K562 (cell line): ENCODE measurements at places on chromosomes 6 and 20. TPM values are rescaled to one million over a fixed set of nuclear protein-coding genes. Genes with fewer than 3 reads are reported as not detected.

DNA sequence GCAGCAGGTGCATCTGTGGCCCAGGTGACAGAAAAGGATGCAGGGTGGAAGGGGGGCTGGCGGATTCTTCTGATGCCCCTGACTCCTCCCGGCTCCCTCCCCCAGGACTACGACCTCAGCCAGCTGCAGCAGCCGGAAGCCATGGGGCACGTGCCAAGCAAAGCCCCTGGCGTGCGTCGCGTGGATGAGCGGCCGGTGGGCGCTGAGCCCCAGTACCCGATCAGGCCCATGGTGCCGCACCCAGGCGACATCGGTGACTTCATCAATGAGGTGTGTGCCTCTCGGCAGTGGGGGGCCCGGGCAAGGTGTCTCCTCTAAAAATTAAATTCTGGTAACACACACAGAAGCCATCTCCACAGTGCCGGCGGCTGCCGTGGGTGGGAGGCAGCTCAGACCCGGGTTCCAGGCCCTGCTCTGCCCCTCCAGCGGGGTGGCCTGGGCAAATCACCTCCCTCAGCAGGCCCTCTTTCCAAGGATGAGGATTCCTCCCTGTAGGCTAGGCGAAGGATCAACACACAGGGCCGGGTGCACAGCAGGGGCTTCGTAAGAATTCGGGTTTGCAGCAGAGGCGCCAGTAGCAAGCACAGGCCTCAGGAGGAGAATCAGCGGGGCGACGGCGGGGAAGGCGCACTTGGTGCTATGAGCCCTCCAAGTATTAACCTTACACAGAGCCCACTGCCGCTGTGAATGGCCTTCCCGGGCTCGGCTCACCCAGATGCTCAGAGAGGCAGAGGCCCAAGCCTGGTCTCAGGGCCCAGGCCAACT is 131.5 kb downstream of the TAF4 start:
- DNase-seq: no peak

The OPN5 gene
- not detected in 2 replicates for total RNA-seq

GRCh38 chr6:166446146-166446545 is 63.4 kb upstream of the MPC1 start:
- DNase-seq: no peak

- no peak for DNase-seq
Observed at GRCh38 chr6:142222022-142222421, 75.0 kb downstream of the VTA1 start.

DNA sequence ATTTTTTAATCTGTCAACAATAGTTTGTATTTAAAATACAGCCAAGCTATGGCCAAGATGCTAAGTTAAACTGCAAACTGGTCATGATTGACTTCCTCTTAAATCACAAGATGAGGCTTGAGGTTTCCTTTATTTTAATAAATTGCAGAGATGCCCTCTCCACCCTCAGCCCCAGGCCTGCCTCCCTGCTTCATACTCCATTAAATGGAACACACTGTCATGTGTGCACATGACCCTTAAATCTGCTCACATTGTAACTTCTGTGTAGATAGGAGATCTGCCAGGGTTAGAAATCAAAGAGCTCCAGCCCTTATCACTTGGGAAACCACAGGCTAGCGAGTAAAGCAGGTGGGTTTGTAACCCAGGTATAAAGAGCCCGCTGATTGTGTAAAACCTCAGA is 20.8 kb downstream of the DUSP22 start:
- no peak for DNase-seq

DNA sequence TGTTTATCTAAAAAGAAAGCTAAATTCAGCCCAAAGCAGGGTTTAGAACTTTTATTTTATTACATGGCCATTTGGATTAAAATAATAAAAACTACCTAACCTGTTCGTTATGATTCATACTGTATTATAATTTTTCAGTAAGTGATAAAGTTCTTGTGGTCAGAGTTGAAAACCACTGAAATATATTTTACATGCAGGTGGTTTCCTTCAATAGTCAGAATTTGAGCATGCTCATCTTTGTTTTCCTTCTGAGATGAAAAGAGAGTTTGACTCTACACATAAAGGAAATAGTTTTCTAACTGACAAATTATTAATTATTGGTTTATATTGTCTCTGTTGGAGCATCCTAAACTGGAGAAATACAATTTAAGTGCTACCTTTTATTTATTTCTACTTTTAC is 114.0 kb upstream of the FKBP1C start:
- DNase-seq: no peak

The TCF21 gene
- total RNA-seq: not detected in 2 replicates

- no peak for DNase-seq
Observed at GRCh38 chr6:125529061-125529460, 220.4 kb upstream of the HEY2 start.

- no peak for DNase-seq
Observed at GRCh38 chr20:20719411-20719810, 7.0 kb upstream of the RALGAPA2 start.

GRCh38 chr6:121791396-121792315 is 356.2 kb downstream of the GJA1 start:
- no peak for DNase-seq

The OOEP gene
- total RNA-seq: not detected in 2 replicates
